ENCODE measurements at places on chromosomes 2 and 18. TPM values are rescaled to one million over a fixed set of nuclear protein-coding genes. Genes with fewer than 3 reads are reported as not detected.

- DNase-seq, result no peak
These were observed 85.3 kb downstream of the AGAP1 start for GRCh38 chr2:235579128-235579527.

GAD1 gene
- total RNA-seq, result not detected

DNA sequence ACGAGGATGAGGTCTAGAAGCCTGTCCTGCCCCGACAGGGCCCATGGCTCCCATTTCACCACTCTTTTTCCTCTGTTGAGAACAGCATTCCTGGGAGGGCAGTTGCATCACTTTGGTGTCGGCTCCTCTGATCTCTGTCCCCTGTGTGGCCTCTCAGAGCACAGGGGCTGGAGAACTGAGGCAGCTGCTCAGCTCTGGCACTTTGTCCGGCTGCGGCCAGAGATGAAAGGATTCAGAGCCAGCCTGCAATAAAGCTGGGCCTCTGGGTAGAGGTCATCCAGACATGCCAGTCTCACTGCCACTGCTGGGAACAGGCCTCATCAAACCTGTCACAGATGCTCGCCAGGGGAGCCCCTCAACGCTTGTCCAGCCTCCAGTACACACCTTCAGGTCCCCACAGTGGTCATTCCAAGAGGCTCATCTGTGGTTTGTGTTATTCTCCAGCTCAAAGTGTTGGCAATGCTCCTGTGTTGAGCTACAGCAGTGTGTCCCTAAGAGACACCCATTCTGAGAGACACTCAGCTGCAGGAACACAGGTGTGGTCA is 13.1 kb upstream of the ROCK2 start:
- no peak for DNase-seq

- no peak for DNase-seq
These were observed 251.9 kb upstream of the RAB12 start for GRCh38 chr18:8357320-8357719.

DNA sequence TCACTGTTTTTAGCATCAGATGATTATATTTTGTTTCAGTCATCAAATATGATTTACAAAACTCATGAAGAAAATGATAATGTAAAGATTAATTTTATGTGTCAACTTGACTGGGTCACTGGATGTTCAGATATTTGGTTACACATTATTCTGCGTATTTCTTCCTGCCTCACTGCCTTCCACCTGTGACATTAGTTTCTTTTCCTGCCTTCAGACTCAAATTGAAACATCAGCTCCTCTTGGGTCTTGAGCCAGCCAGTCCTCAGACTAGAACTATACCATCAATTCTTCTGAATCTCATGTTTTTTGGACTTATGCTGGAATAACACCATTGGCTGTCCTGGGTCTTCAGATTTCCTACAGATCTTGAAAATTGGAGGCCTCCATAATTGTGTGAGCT is 96.7 kb downstream of the ZNF385B start:
- no peak for DNase-seq

GRCh38 chr18:23725827-23726661 is 36.8 kb downstream of the LAMA3 start:
- no peak for DNase-seq

CD302 gene
- 19.7 TPM for total RNA-seq

ATG4B gene
- total RNA-seq, result 41.3 TPM

DNA sequence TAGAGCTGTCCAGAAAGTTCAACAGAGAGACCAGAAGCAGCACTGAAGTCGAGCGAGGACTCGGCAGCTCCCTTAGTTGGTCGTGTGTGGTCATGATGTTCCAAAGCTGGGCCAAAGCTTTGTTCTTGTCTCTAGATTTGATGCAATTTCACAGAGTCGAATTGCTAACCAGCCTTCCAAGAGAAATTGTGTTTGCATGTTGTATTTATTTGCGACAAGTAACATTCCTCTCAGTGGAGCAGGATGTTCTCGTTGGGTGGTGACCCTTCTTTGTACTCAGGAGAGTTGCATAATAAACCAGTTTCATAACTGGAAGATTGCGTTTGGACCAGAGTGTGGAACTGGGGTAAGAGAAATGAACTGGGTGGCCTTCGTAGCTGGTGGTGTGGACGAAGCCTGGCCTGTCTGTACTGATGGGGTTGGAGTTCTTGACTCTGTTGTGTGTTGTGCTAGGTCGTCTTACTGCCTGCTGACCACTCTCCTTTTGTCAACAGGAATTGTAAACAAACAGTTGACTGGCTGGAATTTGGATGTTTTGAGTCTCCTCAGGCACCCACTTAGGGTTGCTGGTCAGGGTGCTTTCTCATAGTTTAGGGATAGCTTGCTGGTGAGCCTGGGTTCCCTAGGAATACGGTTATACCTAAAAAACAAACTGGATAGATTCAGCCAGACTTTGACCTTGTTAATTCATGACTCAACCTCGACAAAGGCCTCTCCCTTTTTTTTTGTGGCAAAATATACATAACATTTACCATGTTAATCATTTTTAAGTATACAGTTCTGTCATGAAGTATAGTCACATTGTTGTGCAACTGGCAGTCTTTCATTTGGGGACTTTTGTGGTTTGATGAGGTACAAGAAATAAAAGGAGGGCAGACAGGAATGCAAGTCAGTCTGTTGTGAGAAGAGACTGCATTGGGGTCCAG is 28.9 kb upstream of the TOGARAM2 start:
- DNase-seq, result no peak

VIT gene
- 19.4 TPM for total RNA-seq

DNA sequence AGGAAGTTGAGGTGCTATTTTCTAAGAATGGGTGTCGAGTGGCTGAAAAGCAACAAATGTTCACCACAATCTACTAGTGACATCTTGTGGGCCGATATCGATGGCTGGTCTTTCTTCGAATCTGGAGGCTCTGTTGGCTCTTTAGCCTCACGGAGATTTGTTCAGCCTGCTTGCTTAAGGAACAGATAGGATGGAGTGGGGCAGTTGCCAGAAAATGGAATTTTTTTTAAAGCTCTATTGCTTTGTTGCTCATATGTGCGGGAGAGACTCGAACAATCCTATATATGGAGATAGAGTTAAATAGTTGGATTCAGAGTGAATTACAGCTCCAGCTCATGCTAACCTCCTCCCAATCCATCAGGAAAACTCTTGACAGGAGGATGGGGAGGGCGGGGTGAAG is 70.9 kb upstream of the LYPD6B start:
- no peak for DNase-seq

DNA sequence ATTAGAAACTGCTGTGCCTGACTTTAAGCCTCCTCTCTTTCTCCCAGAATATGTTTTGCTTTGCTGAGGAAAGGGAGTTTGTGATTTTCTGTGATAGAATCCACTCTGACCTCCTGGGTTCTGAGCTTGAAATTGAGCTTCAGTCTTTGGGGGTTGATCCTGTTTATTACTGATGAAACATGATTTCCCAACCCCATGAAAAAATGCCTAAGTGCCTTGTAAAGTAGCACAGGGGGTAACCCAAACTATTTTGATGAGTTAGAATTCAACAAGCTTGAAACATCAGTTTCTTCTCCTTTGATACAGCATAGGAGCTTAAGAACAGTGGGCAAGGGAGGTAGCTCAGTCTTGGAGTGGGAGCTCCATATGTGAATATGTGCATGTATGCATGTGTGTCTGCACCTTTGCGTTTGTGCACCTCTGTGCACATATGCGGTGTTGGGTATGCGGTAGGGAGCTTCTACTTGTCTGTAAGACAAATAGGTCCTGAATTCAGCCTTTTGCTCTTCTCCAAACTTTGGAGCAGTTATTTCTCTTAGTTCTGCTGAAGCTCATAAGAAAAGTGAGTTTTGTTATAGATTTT is 364.6 kb downstream of the OSR1 start:
- DNase-seq, result no peak

GRCh38 chr2:218465987-218466633 is 47.2 kb downstream of the VIL1 start:
- no peak for DNase-seq

GRCh38 chr2:237583385-237584295 is 6.9 kb downstream of the RAB17 start:
- DNase-seq, result no peak

MAP4K3 gene
- total RNA-seq, result 37.8 TPM

- no peak for DNase-seq
These were observed 25.4 kb downstream of the PDCL3 start for GRCh38 chr2:100588071-100588786.

DNA sequence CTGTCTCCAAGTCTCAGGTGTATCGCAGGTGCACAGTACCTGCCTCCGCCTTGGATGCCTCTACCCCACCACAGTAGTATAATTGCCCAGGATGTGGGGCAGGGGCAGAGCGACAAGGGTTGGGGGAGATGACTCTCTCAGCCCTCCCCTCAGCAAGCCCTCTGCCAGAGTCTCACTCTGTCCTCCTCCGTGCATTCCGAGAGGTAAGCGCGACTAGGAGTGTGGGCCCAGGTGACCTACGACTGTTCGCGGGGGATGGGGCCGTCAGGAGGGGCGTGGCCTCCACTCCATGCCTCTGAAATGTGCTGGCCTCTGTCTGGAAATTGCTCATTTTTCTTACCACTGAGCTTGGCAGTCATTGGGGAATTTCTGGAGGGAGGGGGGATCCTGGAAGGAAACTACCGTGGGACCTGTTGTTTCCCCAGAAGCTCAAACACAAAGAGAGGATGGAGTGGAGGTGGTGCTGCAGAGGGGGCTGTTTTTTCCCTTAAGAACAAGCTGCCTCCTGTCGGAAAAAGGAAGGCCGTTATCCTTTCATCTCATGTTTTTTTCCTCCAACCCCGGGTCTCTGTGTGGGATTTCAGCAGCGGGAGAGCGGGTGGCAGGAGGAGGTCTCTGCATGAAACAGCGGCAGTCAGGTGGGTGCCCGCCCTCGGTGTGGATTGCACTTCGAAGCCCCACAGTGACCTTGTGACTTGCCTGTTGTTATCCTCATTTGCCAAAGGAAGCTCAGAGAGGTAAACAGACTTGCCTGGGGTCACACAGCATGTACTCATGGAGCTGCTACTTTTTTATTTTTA is 13.0 kb upstream of the RALB start:
- no peak for DNase-seq

OXER1 gene
- total RNA-seq, result 0.40 TPM

DNA sequence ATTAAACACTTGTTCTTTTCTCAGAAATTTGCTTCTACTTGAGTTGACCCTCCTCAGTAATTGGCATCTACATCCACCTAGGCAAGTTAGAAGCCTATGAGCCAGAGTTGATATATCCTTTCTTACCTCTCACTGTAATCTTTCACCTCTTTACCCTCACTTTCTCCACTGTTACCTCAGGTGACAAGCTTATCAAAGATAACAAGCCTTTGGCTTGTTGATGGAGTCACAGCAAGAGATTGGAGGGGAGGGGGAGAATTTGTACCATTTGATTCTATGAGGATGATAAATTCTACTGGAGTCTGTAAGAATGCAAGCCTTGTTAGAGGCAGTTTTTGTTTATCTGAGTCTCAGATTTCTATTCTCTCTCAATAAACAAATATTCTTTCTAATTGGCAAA is 171.0 kb upstream of the CAVIN2 start:
- DNase-seq, result no peak

DUSP19 gene
- total RNA-seq, result 10.8 TPM

DNA sequence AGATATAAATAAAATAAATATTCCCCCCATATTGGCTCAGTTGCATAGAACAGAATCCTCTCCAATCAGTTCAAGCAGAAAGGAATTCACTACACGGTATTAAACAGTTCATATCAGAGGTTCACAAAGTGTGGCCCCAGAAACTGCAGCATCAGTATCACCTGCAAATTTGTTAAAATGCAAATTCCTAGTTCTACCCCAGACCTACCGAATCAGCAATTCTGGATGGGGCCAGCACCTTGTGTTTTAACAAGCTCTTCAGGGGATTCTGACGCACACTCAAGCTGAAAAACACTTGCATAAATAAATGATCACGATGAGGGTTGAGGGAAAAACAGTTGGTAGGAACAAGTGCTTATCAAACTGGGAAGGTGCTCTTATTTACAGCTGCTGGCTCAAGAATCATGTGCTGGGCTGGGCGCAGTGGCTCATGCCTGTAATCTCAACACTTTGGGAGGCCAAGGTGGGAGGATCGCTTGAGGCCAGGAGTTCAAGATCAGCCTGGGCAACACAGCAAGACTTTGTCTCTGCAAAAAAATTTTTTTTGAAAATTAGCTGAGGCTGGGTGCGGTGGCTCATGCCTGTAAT is 6.4 kb downstream of the GTF3C2 start:
- DNase-seq, result no peak

ARHGEF4 gene
- total RNA-seq, result 5.1 TPM

- peak; percentile 86 for DNase-seq
These were observed 18.5 kb upstream of the NTSR2 start for GRCh38 chr2:11688222-11689069.

DNA sequence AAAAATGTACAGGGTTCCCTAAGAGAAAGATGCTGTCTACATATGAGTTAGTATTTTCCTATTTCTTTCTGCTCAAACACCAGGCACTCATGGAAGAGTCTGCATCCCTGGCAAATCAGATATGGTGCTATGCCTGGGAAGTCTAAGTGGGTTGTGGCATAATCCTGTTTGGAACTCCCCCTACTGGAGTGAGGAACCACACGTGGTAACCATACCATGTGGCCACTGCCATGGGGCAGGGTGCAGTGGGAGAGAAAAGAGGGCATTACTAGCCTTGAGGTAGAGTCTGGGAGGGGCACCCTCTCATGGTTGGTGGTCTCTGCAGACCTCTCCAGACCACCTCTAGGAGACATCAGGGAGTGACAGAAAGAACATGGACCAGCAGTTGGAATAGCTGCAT is 257.9 kb upstream of the ATP5MC3 start:
- no peak for DNase-seq

NTSR2 gene
- total RNA-seq, result 0.19 TPM

DNA sequence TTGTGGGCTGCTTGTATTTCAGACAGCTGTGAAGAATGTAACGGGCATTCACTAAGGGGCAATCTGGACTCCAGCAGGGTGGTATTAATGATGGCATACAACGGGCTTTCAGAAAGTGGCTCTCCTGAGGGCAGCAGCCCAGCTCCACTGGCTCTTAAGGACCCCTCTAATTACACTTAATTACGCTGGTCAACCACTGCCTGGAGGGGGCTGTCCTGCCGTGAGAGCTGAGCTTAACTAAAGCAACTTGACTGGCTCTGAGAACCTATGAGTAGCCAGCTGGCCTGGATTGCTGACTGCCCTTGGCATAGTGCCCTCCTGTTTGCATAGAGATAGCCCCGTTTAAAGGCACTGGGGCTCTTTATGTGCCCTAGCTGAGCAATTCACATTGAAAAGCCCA is 3.8 kb downstream of the LIPG start:
- peak; percentile 65 for DNase-seq

CROCC2 gene
- not detected for total RNA-seq

SCG2 gene
- total RNA-seq, result not detected

CNTNAP5 gene
- total RNA-seq, result not detected

GRCh38 chr18:7117390-7118355 is at the start of gene LAMA1:
Gene LAMA1 (minus strand): TSS chr18:7117797. CDS start chr18:7117720, 77 bp downstream.
- DNase-seq, result no peak

DNAH6 gene
- total RNA-seq, result 0.08 TPM

RAB17 gene
- 4.1 TPM for total RNA-seq

DNA sequence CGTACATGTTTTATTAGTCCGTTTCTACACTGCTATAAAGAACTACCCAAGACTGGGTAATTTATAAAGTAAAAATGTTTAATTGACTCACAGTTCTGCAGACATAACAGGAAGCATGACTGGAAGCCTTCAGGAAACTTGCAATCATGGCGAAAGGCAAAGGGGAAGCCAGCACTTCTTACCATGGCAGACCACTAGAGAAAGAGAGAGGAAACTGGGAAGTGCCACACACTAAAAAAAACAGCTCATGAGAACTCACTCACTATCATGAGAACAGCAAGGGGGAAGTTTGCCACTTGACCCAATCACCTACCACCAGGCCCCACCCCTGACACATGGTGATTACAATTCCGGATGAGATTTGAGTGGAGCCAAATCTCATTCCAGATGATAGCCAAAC is 466.2 kb downstream of the IRS1 start:
- DNase-seq, result no peak

GRCh38 chr2:172667581-172668325 is 67.9 kb upstream of the RAPGEF4 start:
- DNase-seq, result no peak

Data from Right ventricle myocardium superior (tissue), 1 donor.